Smooth muscle cell of bladder (primary cell): ENCODE measurements at places on chromosomes 5 and 9. TPM values are rescaled to one million over a fixed set of nuclear protein-coding genes. Genes with fewer than 3 reads are reported as not detected.

ERCC8 gene
- total RNA-seq, result 14.1 and 15.6 TPM in 2 replicates

SOHLH1 gene
- not detected in 2 replicates for total RNA-seq

GLRA1 gene
- total RNA-seq, result not detected in 2 replicates

F12 gene
- 0.18 and 0.28 TPM in 2 replicates for total RNA-seq

SLC46A2 gene
- total RNA-seq, result not detected in 2 replicates

TEK gene
- total RNA-seq, result 3.0 and 19.2 TPM in 2 replicates

AJM1 gene
- total RNA-seq, result 1.00 and 1.4 TPM in 2 replicates

ENHO gene
- not detected in 2 replicates for total RNA-seq

DNAH5 gene
- 0.09 and 2.3 TPM in 2 replicates for total RNA-seq

NRG2 gene
- total RNA-seq, result 0.18 and 0.28 TPM in 2 replicates

LIX1 gene
- under 0.01 TPM in 1 of 2 replicates, not detected in the other for total RNA-seq

FCN2 gene
- total RNA-seq, result not detected in 2 replicates

CACNA1B gene
- total RNA-seq, result under 0.01 and 0.09 TPM in 2 replicates

GFPT2 gene
- total RNA-seq, result 36.4 and 66.0 TPM in 2 replicates

NR2F1 gene
- total RNA-seq, result 49.5 and 55.8 TPM in 2 replicates

PLAC8L1 gene
- 0.18 TPM in 1 of 2 replicates, not detected in the other for total RNA-seq

FST gene
- total RNA-seq, result 68.3 and 70.4 TPM in 2 replicates

PCDHA6 gene
- 0.14 and 0.55 TPM in 2 replicates for total RNA-seq

KIF27 gene
- 3.8 and 5.1 TPM in 2 replicates for total RNA-seq

SPATA31E1 gene
- not detected in 2 replicates for total RNA-seq

TAF11L14 gene
- total RNA-seq, result not detected in 2 replicates

TNFSF8 gene
- total RNA-seq, result not detected in 2 replicates

PAEP gene
- total RNA-seq, result not detected in 2 replicates

CER1 gene
- total RNA-seq, result not detected in 2 replicates

DMRT3 gene
- not detected in 2 replicates for total RNA-seq

CTNND2 gene
- not detected in 2 replicates for total RNA-seq

INSL6 gene
- not detected in 2 replicates for total RNA-seq

PKD2L2 gene
- total RNA-seq, result 0.18 TPM in 1 of 2 replicates, not detected in the other

MAMDC2 gene
- total RNA-seq, result 1.1 and 3.0 TPM in 2 replicates

CAMK4 gene
- 2.4 and 2.9 TPM in 2 replicates for total RNA-seq

PCDHB15 gene
- total RNA-seq, result 0.46 and 0.71 TPM in 2 replicates

LCN15 gene
- not detected in 2 replicates for total RNA-seq

ADAMTSL2 gene
- 2.3 TPM in 2 replicates for total RNA-seq

PLPPR1 gene
- total RNA-seq, result not detected in 2 replicates

EGFLAM gene
- 2.7 and 4.7 TPM in 2 replicates for total RNA-seq

CRHBP gene
- total RNA-seq, result 1.3 and 2.1 TPM in 2 replicates

IL5 gene
- not detected in 2 replicates for total RNA-seq

PKN3 gene
- total RNA-seq, result 0.55 and 0.85 TPM in 2 replicates

OLFM1 gene
- 3.9 and 5.5 TPM in 2 replicates for total RNA-seq

TMEM174 gene
- not detected in 2 replicates for total RNA-seq

NCS1 gene
- total RNA-seq, result 32.3 and 60.0 TPM in 2 replicates

SLCO6A1 gene
- not detected in 2 replicates for total RNA-seq

UBE2QL1 gene
- under 0.01 and 0.18 TPM in 2 replicates for total RNA-seq

TAL2 gene
- not detected in 2 replicates for total RNA-seq

CYSRT1 gene
- 0.18 and 0.57 TPM in 2 replicates for total RNA-seq

MLANA gene
- total RNA-seq, result not detected in 2 replicates

PROB1 gene
- total RNA-seq, result 0.71 and 1.0 TPM in 2 replicates

P4HA2 gene
- total RNA-seq, result 243 and 574 TPM in 2 replicates

KCNMB1 gene
- total RNA-seq, result under 0.01 TPM in 1 of 2 replicates, not detected in the other

SCGB3A2 gene
- total RNA-seq, result not detected in 2 replicates
